ENCODE measurements at places on chromosomes 1 and 21. TPM values are rescaled to one million over a fixed set of nuclear protein-coding genes. Genes with fewer than 3 reads are reported as not detected.

Gene TFF3
- not detected for polyA plus RNA-seq

Gene KCNQ4
- 0.09 TPM for polyA plus RNA-seq

Gene FGR
- polyA plus RNA-seq: not detected

Gene ZFYVE9
- 8.3 TPM for polyA plus RNA-seq

Gene SYT6
- not detected for polyA plus RNA-seq

Gene LDLRAD1
- polyA plus RNA-seq: not detected

Gene DMBX1
- polyA plus RNA-seq: not detected

Gene GSTM1
- not detected for polyA plus RNA-seq

Gene TMEM35B
- polyA plus RNA-seq: 22.4 TPM

Gene ANKRD45
- polyA plus RNA-seq: not detected

Gene ZBTB18
- 10.0 TPM for polyA plus RNA-seq
